A172 (cell line): ENCODE measurements at places on chromosomes 16 and 17. TPM values are rescaled to one million over a fixed set of nuclear protein-coding genes. Genes with fewer than 3 reads are reported as not detected.

DNA sequence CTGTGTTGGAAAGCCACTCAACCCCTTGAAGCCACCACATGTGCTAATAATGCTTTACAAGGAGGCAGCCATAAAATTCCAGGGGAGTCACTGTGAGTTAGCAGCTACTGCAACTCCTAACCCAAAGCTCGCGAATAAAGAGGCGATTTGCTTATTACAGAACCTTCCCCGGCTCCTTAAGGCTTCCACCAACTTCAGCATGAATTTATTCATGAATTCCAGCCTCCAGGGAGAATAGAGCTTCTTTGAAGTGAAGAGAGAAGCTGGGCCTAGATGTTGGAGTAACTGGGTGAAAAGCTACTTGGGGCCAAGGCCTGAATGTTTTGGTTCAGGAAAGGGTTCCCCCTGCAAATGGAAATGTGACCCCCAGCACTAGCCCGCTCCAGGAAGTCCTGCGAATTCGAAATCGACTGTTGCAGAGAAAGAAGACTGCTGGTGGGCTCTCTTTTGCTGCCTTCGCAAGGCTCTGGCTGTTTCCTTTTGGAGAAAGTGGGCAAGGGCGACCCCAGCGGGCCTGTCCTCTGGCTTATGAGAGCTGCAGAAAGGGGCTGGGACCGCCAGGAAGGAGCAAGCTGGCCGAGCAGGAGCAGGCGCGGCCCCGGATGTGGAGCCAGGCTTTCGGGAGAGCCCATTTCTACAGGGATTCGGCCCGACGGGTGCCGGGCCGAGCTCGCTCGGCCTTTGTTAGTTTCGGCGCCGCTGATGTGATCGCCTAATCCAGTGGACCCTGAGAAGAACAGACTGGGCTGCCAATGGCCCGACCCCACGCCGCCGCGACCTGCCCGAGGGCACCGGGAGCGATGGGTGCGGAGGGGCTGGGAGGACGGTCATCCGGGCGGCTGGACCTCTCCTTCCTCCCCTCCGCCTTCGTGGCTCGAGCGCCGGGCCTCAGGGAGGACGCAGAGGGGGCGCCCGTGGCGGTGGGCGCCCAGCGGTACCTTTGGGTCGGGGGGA is 7.6 kb downstream of the CBX8 start:
- no peak for DNase-seq

DNA sequence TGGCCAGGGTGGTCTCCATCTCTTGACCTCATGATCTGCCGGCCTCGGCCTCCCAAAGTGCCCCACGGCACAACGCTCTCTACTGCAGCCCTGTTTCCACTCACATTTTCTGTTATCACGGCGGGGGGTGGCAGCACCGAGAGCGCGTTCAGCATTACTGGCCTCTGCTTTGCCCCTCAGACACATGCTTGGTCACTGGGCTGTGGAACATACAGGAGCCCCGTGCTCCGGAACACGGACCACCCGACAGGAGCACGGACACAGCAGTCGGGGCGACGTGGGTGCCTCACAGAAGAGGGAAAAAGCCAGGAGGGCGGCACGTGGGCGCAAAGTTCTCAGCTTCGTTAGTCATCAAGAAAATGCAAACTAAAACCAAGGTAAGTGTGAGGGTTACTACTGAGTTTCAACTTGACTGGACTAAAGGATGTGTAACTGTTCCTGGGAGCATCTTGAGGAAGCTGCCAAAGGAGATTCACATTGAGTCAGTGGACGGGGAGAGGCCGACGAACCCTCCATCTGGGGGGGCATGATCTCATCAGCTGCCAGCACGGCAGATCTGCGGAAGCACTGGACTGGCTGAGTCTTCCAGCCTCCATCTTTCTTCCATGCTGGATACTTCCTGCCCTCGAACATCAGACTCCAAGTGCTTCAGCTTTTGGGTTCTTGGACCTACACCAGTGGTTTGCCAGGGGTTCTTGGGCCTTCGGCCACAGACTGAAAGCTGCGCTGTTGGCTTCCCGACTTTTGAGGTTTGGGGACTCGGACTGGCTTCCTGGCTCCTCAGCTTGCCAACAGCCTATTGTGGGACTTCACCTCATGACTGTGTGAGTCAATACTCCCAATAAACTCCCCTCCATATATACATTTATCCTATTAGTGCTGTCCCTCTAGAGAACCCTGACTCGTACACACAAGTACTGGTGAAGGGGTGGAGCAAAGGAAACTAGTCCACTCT is 106.8 kb downstream of the ZNF778 start:
- DNase-seq: peak; percentile 93

DNA sequence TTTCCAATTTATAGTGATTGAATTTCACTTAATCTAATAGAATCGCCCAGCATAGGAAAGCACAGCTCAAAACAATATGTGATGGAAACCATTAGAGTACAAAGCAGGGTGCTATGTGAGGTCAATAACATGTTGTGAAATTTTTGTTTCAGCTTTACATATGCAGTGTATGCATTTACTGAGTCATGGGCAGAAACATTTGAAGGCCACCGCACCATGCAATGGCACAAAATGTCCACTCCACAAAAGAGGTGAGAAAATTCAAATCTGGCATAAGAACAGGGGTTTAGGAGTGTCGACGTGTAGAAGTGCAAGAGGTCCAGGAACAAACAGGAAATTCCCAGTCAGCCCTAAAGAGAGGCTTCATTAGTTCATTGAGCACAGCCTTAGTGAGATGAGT is 131.2 kb downstream of the ANKFN1 start:
- DNase-seq: no peak

DNA sequence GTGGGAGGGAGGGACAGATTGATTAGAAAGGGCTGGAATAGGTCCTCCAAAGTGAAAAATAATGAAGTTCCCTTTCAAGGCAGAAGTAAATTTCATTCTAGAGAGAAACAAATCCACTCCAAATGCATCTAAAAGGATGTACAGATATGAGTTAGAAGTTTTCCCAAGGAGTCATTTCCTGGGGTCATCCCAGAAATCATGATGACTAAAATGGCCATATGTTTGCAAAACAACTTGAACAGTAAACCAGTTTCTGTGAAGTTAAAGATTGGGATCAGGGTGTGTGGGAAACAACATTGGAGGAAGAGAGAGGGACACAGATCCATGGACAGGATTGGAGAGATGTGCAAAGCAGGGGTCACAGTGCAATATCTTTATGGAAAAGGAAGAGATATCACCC is 32.5 kb upstream of the ARHGAP44 start:
- DNase-seq: no peak

- no peak for DNase-seq
Observed at GRCh38 chr17:29149431-29150064, 30.6 kb downstream of the MYO18A start.

DNA sequence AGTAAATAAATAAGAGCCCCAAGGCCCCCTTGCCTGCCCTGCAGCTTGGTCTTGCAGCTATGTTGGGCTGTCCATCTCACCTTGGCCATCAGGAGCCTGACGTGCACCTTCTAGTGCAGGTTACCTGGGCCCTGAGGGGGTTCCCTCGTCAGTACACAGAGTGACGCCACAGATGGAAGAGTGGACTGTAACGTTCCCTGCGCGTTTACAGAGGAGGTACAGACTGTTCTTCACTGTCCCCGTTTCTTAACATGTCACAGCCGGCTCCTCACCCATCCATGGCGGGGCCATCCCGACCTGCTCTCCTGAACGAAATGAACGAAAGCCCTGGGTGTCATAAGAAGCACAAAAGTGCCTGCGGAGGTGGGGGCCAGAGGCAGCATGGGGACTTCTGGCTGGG is 15.9 kb upstream of the FASN start:
- no peak for DNase-seq

DNA sequence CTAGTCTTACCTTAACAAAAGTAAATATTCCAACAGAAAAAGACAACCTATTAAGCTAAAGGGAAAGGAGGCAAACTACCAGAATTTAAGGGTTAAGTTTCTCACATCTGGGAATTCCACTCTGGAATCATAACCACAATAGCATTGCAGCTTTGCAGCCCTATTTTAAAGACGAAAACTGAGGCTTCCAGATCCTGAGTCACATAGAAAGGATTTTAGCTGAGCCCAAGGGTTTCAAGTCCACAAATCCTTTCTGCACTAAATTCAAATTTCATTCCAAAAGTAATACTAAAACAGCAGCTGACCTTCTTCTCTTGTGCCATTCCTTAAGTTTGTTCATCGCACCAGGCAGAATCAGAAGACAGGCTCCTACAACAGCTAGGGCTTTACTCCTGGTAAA is 17.8 kb downstream of the XYLT1 start:
- DNase-seq: no peak

GRCh38 chr17:83144421-83145357 is 65.3 kb downstream of the METRNL start:
- DNase-seq: no peak

GRCh38 chr16:80198311-80199299 is 342.2 kb upstream of the DYNLRB2 start:
- DNase-seq: no peak

The PRSS27 gene
- total RNA-seq: 1.4 and 2.6 TPM in 2 replicates

The CTRB1 gene
- not detected in 2 replicates for total RNA-seq

The DYNLRB2 gene
- total RNA-seq: not detected in 2 replicates
